Anterior cingulate cortex (tissue), 58 donors: ENCODE measurements at places on chromosomes 7 and 10.

- no peak for DNase-seq
Observed at GRCh38 chr10:75016325-75016724, 95.1 kb upstream of the SAMD8 start.

- no peak for DNase-seq
Observed at GRCh38 chr7:135717693-135718092, 10.3 kb downstream of the SLC13A4 start.

- no peak for DNase-seq
Observed at GRCh38 chr10:48605786-48606529, 1.1 kb upstream of the ARHGAP22 start.

- no peak for DNase-seq
Observed at GRCh38 chr7:47132471-47132870, 449.4 kb downstream of the TNS3 start.

- peak; percentile 3 for DNase-seq
Observed at GRCh38 chr10:50224330-50224952, 26.9 kb downstream of the ASAH2 start.

- DNase-seq, result peak; percentile 1
Observed at GRCh38 chr10:13390604-13391522, 42.8 kb upstream of the SEPHS1 start.

- no peak for DNase-seq
Observed at GRCh38 chr7:127793582-127793981, 141.6 kb downstream of the SND1 start.

- DNase-seq, result no peak
Observed at GRCh38 chr7:44448922-44449583, 41.4 kb downstream of the NUDCD3 start.

- DNase-seq, result no peak
Observed at GRCh38 chr7:30177965-30178364, 43.2 kb downstream of the MTURN start.

DNA sequence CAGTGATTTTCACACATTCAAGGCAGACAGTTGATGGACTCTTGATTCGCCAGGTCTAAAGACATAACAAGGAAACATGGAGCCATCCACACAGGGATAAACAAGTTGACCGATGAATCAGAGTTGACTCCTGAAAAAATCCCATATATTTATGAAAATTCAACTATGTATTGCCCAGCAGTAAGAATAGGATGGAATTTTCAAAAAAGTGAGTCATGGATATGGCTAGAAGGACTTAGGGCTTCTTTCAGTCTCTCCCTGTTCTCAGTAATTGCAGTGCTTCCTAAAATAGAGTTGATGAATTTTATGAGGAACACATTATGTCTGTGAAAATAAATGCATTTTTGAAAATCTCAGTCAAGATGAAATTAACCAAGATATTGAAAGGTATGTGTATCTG, 301.2 kb downstream of the PLXDC2 start:
- no peak for DNase-seq
